ENCODE measurements at places on chromosomes 12 and 14. TPM values are rescaled to one million over a fixed set of nuclear protein-coding genes. Genes with fewer than 3 reads are reported as not detected.

TMEM132C gene
- total RNA-seq, result 11.7 TPM

CMAS gene
- 30.7 TPM for total RNA-seq

TMCC3 gene
- total RNA-seq, result 9.8 TPM

R3HDM2 gene
- total RNA-seq, result 32.9 TPM

All from skin of body (tissue), 3 donors.